Heart right ventricle (tissue), 16 donors: ENCODE measurements at places on chromosomes 4 and X.

DNA sequence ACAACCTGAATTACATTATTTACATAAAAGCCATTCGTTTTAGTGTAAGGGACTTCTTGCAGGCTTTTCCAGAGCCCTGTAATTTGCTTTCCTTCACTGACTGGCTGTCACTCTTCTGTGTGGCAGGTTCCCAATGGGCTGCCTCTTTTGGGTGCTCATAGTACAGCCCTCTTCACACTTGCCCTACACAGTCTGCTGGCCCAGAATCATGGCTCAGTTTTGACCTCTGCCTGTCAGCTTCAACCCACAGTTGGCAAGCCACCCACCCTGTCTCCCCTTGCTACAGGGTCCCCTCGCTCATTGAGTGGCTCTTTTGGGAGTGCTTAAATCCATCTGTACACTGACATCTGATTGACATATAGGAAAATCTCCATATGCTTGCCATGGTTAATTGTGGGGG, 97.9 kb downstream of the GBA3 start:
- no peak for DNase-seq
- no peaks in the 10 kb centered on the region for H3K36me3 ChIP-seq
- H3K4me1 ChIP-seq, result no peaks in the 10 kb centered on the region
- H3K27ac ChIP-seq, result no peak overlapping the region

DNA sequence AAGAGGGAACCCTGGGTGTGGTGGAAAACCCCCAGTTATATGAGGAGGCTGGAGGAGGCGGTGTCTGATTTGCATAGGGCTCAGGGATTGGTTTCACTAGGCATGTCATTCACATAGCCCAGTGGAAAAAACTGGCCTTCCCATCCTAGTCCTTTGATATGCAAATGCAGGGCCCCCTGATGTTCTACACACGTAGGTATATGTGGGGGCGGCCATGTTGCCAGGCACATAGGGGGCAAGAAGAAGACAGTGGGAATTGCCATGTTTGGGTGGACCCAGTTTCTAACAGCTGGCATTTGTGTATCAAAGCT, 34.0 kb upstream of the ENPP6 start:
- no peak overlapping the region for H3K4me3 ChIP-seq
- DNase-seq, result no peak
- peaks cover 6% of the 10 kb centered on the region for H3K4me1 ChIP-seq

DNA sequence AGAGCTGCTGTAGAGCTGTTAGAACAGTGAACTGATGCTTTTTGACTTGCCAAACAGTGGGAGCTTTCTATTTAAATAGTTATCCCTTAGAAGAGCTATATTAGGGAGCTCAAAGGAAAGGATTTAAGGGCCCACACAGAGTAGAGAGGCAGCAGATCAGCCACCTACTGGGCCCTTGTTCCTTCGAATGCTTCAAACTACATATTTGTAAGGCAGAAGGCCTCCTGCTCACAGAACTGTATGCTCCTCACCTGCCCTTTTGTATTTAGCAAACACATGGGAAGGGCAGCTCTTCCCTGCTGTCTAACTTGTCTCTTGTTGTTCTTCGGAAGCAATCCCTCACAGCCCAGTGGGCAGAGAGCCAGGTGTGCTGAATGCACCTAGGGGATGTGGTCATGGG, 38.0 kb downstream of the IL1RAPL1 start:
- no peak overlapping the region for H3K4me3 ChIP-seq
- H3K4me1 ChIP-seq, result no peaks in the 10 kb centered on the region
- H3K27me3 ChIP-seq, result no peaks in the 10 kb centered on the region

- no peak for DNase-seq
- no peak overlapping the region for H3K4me3 ChIP-seq
- no peak overlapping the region for H3K27ac ChIP-seq
- no peaks in the 10 kb centered on the region for H3K36me3 ChIP-seq
- H3K4me1 ChIP-seq, result no peaks in the 10 kb centered on the region
Observed at GRCh38 chrX:141185366-141185765, 8.4 kb upstream of the LDOC1 start.
